Hindlimb muscle (tissue), 1 donor: ENCODE measurements at places on chromosomes 5 and 9.

DNA sequence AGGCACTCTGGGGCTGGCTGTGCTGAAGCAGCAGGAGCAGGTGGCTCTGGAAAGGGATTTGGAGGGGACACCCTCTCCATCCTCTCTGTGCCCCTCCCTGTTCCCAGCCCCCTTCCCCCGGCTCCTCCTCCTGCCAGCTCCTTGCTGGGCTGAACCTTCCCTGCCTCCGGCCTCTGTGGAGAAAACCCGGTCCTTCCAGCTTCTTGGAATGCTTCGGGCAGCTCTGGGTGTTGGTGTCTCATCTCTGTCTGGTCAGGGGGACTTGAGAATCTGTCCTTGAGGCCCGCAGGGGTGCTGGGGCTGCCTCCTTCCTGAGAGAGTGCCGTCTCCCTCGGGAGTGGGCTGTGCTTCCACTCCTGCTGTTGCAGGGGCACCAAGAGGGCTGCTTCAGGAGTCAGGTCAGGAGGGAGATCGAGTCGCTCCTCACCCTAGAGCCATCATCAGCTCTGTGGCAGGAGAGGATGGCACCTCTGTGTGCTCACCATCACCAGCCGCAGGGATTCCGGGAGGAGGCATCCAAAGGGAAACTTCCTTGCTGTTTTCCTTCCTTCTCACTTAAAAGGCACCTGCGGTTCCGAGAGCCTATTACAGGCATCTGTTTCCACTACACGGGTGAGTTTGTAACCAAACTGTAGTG lies 30.6 kb downstream of the NDUFS6 start:
- no peak for DNase-seq

DNA sequence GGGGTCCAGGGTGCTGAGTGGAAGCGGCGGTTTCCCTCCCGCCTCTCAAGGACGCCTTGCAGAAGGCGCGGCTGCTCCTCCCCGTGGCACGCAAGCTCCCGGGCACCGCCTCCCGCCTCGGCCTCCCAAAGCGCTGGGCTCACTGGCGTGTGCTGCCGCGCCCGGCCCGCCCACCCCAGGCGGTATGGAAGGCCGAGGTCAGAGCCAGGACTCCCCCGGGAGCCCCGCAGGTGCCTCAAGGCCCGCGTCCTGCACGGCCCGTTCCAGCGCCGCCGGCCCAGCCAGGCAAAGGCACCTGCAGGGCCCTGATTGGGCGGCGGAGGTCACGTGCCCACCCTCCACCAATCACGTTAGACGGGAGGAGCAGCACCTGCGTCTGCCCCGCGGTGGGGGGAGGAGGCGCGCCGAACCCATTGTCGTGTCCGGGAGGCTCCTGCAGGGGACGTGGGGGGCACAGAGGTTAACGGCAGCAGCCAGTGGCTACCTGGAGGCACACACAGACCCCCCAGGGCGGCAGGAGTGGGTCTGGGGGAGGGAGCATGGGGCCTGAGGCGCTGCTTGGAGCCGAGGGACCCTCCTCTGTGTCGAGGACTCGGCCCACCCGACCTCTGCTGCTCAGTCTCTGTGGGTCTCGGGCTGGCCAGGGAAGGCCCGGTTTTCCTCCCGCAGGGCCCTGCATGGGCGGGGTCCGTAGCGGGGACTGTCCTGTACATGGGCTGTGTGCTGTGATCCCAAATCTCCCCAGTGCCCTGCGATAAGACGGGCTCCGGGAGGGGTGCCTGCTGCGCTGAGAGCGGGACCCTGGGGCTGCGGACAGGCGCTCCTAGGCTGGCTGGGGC lies 2.0 kb upstream of the LCN12 start:
- peak; percentile 78 for DNase-seq

GRCh38 chr9:88645879-88646199 lies 110.9 kb downstream of the NXNL2 start:
- no peak for DNase-seq

DNA sequence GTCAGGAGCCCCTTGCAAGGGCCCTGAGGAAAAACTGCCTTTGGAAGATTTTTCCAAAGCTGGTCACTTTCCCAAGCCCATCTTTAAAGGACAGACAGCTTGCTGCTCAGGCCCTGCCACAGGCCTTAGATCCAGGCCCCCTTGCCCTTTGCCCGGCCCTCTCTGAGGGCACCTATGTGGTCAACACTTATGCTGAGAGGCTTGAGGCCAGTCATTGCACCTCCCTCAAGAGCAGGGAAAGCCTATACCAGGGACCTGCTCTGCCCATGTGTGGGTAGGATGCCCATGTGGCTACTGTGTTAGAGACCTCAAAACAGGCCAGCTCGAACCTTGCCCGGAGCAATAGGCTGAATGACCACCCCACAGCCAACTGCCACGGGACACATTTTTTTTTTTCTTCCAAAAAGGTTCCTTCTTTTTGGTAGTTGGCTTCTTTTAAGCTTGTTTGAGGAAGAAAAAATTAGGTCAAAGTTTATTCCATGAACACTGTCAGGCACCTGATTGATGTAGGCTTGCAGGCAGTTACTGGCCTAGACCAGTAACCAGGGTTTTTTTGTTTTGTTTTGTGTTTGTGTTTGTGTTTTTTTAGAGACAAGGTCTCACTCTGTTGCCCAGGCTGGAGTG lies 3.8 kb downstream of the TCF7 start:
- no peak for DNase-seq

GRCh38 chr5:173327084-173327947 lies 898 bp downstream of the STC2 start:
- DNase-seq, result no peak

DNA sequence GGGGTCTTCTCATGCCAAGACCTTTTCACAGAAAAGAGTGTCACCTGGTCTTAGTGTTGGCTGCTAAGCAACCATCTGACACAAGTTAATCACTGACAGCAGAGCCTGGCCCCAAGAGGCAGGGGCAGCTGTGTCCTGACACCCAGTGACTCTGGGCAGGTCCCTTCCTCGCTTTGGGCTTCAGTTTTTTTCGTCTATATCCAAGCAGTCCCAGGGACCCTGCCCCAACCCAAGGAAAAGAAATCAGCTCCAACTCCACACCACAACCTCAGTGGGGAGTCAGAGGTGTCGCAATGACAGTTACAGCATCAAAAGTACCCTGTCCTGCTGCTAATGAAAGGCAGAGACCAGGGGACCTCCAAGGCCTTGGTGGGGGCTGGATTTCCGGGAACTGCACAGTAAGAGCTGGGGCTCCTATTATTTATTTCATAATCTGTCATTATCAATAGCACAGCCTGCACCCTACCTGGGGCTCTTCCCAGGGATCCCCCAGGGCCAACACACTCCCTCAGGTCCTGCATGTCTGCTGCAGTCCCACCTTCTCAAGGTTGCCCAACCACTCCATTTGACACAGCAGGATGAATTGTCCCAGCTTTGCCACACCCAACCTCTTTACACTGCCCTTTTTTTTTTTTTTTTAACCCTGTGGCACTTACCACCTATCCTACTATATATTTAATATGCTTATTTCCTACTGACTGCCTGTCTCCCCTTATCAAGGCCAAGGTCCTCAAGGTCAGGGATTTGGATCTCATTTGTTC lies 9.4 kb downstream of the ANKS6 start:
- DNase-seq, result no peak

DNA sequence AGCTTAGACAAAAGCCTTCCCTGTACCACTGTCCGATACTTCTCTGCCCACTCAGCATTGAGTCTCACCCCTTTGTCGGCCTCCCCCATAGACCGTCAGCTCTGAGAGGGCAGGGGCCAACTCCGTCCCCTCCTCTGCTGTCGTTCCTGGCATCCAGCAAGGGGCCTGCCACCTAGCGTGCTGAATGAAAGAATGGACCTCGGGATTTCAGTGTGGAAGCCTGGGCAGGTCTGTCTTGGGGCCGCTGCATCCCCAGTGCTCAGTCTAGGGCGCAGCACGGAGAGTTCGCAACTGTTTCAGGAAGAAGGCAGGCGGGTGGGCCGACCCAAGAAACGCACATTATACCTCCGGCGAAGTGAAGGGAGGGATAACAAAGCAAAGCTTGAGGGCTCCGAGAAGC lies 1.5 kb upstream of the TOR1B start:
- no peak for DNase-seq

GRCh38 chr5:123571927-123572326 lies 60.0 kb downstream of the CSNK1G3 start:
- no peak for DNase-seq

- DNase-seq, result no peak
Observed at GRCh38 chr9:85178474-85178873, 508.9 kb downstream of the NTRK2 start.

DNA sequence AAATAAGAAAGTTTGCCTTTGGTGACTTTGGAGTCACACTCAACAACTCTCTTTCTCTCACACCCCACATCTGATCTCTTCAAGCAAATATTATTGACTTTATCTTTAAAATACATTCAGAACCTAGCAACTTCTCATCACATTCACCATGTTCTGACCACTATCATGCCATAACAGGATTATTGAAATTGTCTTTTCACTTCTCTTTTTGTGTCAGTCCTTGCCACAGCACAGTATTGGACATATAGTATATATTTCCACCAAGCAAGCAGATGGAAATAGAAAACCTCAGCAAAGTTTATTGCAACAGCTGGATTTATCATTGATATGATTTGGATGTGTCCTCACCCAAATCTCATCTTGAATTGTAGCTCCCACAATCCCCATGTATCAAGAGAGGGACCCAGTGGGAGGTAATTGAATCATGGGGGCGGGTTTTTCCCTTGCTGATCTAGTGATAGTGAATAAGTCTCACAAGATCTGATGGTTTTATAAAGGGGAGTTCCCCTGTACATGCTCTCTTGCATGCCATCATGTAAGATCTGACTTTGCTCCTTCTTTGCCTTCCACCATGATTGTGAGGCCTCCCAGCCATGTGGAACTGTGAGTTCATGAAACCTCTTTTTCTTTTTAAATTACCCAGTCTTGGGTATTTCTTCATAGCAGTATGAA lies 26.9 kb upstream of the ITGA1 start:
- DNase-seq, result no peak
